Kidney (tissue), 22 donors: ENCODE measurements at places on chromosomes 1 and 21. TPM values are rescaled to one million over a fixed set of nuclear protein-coding genes. Genes with fewer than 3 reads are reported as not detected.

- DNase-seq: no peak
Observed at GRCh38 chr1:194447636-194448035, 1261.2 kb upstream of the B3GALT2 start.

GRCh38 chr1:91704746-91705145 lies 181.2 kb downstream of the TGFBR3 start:
- no peak for DNase-seq

The PGBD2 gene
- total RNA-seq: 6.9 TPM

GRCh38 chr1:207840380-207840779 lies 70.5 kb downstream of the CD34 start:
- no peak for DNase-seq

DNA sequence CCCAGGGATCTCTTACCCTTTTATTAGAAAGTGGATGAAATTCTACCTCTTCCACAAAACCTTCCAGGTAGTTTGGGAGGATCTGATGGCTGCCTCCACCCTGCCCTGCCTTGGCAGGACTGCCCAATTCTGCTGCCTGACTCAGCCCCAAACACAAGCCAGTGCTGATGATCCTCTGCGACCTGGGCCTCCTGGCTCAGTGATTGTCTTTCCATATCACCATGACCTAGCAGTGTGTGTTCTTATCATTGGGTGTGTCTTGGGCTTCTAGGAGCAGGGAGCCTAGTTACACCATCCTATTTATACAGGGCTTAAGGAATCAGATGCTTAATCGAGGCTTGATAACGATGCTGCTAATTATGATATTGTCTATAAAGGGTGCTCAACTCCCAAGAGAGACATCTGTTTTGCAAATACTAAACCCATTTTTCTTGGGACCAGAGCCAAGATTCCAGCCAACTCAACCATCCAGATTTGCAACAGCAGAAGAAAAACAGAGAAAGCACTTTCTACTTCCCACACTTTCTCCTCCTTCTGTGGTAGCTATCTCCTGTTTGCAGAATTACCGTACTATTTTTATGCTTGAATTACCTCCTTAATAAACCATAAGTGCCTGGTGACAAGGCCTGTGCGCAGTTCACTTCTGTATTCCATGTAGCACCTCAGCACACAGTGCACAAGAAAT lies 36.5 kb upstream of the KIF21B start:
- no peak for DNase-seq

The C1orf226 gene
- 15.2 TPM for total RNA-seq

The GCSAML gene
- 1.8 TPM for total RNA-seq

DNA sequence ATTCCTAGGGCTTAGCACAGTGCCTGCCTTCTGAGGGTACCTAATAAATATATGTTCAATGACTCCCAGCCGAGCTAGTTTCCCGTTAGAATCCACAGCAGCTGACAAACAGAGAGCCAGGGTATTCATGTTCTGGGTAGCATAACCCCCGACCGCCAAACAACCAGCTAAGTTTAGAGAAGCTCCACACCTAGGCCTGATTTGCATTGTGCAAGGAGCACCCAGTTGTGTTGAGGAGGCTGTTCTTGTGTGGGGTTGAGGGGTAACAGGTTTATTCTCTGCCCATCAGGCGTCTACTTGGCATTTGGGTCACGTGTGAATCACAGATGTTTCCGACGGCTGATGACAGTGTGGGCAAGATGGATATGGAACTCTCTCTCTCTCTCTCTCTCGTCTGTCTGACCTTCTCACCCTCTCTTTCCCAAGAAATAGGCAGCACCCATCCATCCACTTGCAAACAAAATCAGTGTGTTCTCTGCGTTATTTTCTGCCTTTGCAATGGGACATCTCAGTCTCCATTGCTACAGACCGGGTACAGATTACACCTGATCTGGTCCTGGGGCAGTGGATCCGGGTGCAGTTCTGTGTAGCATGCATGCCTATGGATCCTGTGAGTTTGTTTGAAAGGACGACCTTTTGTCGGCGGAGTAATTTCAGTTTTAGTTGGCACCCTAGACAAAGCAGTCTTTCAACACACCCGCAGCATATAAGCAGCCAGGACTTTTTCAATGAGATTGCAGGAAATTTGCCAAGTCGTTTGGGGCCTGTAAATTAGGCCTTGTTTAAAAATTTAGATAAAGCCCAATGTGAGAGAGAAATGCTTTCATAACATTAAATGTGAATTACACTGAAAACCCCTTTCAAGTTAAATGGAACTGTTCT lies 29.4 kb downstream of the KAZN start:
- DNase-seq: no peak

The PTPRC gene
- 60.2 TPM for total RNA-seq

- DNase-seq: peak; percentile 67
Observed at GRCh38 chr21:33968080-33968994, 52.7 kb upstream of the ATP5PO start.

- DNase-seq: no peak
Observed at GRCh38 chr21:37753122-37753599, 163.1 kb downstream of the KCNJ6 start.

GRCh38 chr21:46637952-46638746 lies 2.7 kb downstream of the PRMT2 start:
- no peak for DNase-seq

The CRYAA gene
- total RNA-seq: not detected

GRCh38 chr1:14113841-14114567 lies 414.0 kb downstream of the PRDM2 start:
- DNase-seq: peak; percentile 75

GRCh38 chr1:168441745-168442144 lies 102.1 kb downstream of the XCL2 start:
- DNase-seq: no peak

GRCh38 chr21:27674041-27674615 lies 707.2 kb upstream of the ADAMTS5 start:
- no peak for DNase-seq

DNA sequence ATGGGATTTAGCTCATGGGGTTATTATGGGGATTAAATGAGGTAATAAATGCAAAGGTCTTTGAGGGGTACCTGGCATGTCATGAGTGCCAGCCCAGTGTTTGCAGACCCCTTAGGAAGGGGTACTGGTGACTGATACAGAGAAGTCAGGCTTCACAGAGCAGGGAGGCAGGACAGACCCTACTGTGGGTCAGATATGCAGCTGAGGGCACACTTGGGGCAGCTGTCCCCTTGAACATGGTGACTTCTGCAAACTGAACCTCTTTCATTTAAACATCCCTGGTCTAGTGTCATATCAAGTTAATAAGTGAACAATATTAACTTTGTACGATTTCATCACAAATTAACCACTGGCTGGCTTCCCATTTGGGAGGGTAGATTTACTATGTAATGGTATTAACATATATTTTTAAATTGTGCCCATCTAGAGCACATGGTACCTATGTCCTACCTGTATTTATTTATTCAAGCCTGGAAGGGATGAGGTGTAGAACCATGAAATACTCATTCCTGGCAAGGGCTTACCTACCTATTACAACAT lies 25.9 kb downstream of the STPG1 start:
- no peak for DNase-seq

The NFASC gene
- total RNA-seq: 29.9 TPM

GRCh38 chr1:26224606-26225005 lies 9.4 kb upstream of the CEP85 start:
- no peak for DNase-seq

The SH2D5 gene
- total RNA-seq: 0.57 TPM

The PTPRF gene
- total RNA-seq: 197 TPM

The PGLYRP3 gene
- not detected for total RNA-seq

The AMY2A gene
- total RNA-seq: not detected

The RBBP4 gene
- total RNA-seq: 177 TPM

The SLFNL1 gene
- 0.50 TPM for total RNA-seq

DNA sequence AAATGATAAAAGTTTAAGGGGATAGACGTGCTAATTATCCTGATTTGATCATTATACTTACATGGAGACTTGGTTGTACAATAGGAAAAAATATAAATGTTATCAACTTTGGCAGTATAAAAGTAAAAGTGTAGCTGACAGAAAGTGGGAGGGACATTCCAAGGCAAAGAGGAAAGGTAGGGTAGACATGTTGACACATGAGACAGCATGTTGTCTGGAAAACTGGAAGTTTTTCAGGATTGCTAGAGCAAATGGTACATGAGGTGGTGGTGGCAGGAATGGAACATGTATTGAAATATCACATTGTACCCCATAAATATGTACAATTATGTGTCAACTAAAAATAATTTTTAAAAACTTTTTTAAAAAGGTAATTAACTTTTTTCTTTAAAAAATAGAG lies 13.2 kb downstream of the DIPK1A start:
- no peak for DNase-seq

GRCh38 chr1:30527511-30528140 lies 195.8 kb downstream of the MATN1 start:
- no peak for DNase-seq

The PMF1 gene
- total RNA-seq: 65.6 TPM
